WTC11 (cell line): ENCODE measurements at places on chromosomes 1 and 21. TPM values are rescaled to one million over a fixed set of nuclear protein-coding genes. Genes with fewer than 3 reads are reported as not detected.

DNA sequence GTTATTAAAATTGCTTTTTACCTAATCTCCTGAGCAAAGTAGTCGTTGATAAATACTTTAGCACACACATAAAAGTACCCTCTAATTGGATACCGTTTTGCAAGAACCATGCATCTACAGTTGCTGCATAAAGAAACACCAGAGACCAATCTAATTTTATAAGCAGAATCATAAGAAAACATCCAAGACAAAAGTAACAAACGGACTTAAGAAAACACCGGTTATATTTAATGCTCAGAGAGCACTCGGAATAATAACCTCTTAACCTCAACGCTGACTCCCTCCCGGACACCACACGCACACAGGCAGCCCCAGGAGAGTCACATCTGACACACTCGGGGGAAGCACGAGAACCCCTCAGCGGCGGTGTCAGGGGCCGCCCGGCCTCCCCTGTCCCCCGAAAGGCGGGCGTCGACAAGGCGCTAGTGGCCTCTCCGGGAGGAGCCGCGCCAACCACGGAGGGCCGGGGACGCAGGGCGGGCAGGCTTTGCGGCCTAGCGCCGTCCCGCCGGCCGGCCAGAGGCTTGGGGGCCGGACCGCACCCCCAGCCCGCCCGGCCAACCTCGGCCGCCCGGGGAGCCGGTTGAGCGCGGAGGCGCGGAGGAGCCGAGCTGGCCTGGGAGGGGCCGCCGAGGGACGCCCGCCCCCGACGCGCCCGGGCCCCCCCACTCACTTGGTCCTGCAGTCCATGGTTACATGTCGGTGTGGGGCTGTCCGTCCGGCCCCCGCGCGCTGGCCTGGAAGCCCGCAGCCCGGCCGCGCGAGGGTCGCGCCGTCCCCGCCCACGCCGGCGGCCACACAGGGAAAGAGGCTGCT is 606 bp downstream of the DENND1B start:
- no peaks in the 10 kb centered on the region for H3K36me3 ChIP-seq
- H3K27ac ChIP-seq: no peak overlapping the region
- peak; percentile 50 for DNase-seq

- DNase-seq: no peak
- H3K4me3 ChIP-seq: no peak overlapping the region
- no peak overlapping the region for H3K27ac ChIP-seq
- H3K27me3 ChIP-seq: peaks cover 12% of the 10 kb centered on the region
- H3K4me1 ChIP-seq: peaks cover 36% of the 10 kb centered on the region
Measured at GRCh38 chr1:24294228-24294672, 24.9 kb upstream of the GRHL3 start.

DNA sequence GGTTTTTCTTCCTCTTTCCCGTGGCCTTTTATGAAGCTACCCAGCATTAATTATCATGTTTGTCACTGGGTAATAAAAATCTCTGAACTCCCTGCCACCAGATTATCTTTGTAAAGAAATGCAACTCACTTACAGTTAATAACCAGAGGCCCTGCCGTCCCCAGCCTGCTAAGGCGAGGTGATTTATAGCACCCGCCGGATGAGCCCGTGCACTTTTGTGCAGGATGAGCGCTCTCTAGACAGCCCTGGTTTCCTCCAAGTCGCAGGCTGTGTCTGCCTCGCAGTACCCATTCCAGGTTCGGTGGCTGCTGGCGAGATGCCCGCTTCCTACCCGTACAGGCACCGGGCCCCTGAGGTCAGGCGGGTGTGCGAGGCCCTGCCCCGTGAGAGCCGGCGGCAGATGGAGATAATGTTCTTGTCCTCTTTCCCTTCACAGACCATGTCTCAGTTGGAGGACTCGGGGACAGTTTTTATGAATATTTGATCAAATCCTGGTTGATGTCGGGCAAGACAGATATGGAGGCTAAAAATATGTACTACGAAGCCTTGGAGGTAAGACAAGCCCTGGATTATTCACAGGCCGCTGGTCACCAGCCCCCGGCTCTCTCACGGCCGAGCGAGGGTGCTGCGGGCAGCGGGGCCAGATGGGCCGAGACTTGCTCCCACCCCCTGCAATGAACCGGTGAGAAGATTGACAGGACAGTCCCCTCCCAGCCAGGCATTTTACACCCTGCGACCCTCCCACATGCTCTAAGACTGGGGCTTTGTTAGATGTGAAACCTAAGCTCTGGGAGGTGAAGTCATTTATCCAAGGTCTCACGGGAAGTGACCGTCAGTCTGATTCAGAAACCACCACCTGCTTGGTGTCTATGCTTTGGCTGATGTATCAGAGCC is 28.5 kb upstream of the SELENON start:
- H3K4me1 ChIP-seq: peaks cover 49% of the 10 kb centered on the region
- peak overlapping the region; percentile 66; the same call in 1 of the 2 replicates for H3K27ac ChIP-seq
- no peak overlapping the region for H3K4me3 ChIP-seq

DNA sequence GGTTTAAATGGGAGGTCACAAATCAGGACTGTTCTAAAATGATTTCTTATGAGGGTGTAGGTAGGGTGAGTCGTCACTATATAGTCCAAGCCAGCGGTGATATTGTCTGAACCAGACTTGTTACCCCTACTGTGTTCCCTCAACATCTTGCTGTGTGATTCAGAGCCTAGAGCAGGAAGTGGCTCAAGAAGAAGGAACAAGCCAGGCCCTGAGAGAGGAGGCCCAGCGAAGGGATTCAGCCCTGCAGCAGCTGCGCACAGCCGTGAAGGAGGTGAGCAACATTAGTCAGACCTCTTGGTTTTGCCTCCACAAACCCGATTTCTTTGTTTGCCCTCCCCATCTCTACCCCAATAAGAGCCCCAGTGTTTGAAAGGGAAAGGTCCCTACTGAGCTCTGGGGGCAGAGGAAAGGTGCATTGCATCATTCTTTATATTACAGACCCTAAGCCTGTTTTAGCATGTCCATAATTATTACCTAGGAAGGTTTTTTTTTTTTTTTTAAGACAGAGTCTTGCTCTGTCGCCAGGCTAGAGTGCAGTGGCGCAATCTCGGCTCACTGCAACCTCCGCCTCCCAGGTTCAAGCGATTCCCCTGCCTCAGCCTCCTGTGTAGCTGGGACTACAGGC is 5.0 kb upstream of the SH3BGRL3 start:
- H3K36me3 ChIP-seq: peaks cover 76% of the 10 kb centered on the region
- peaks cover 18% of the 10 kb centered on the region for H3K4me1 ChIP-seq
- no peaks in the 10 kb centered on the region for H3K27me3 ChIP-seq
- H3K27ac ChIP-seq: peak overlapping the region; percentile 25
- no peak for DNase-seq
- no peak overlapping the region for H3K4me3 ChIP-seq

DNA sequence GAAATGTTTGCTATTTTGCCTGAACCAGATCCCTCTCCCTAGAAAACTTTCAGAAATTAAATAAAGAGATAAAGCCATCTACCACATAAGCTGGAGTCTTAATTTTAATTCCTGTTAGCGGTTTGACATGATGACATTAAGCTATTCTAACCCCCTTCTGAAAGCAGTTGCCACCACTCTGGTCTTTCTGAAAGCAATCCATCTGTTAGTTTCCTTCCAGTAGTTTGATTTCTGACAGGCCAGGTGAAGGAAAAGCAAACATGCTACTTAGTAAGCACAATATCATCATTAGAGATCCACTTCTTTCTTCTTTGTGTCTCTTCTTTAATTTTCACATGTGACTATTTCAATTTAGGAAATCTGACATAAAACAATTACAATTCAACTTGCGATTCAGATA is 39.9 kb downstream of the RGL1 start:
- H3K36me3 ChIP-seq: no peaks in the 10 kb centered on the region
- no peaks in the 10 kb centered on the region for H3K27me3 ChIP-seq
- no peak for DNase-seq
- H3K4me1 ChIP-seq: no peaks in the 10 kb centered on the region
- no peak overlapping the region for H3K27ac ChIP-seq

DNA sequence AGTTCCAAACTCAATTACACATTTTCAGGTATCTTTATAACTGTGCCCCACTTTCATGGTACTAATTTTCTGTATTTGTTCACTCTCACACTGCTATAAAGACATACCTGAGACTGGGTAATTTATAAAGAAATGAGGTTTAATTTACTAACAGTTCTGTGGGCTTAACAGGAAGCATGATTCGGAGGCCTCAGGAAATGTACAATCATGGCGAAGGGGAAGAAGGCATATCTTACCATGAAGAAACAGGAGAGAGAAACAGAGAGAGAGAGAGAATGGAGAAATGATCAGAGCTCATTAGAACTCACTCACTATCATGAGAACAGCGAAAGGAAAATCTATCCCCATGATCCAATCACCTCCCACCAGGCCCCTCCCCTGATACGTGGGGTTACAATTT is 874.1 kb upstream of the B3GALT2 start:
- H3K4me3 ChIP-seq: no peak overlapping the region
- no peaks in the 10 kb centered on the region for H3K4me1 ChIP-seq
- DNase-seq: no peak
- no peaks in the 10 kb centered on the region for H3K27me3 ChIP-seq
- H3K36me3 ChIP-seq: peaks cover 2% of the 10 kb centered on the region
- no peak overlapping the region for H3K27ac ChIP-seq

GRCh38 chr21:37862536-37862935 is 53.7 kb downstream of the KCNJ6 start:
- H3K27me3 ChIP-seq: no peaks in the 10 kb centered on the region
- H3K36me3 ChIP-seq: no peaks in the 10 kb centered on the region
- no peak overlapping the region for H3K27ac ChIP-seq
- DNase-seq: no peak
- no peak overlapping the region for H3K4me3 ChIP-seq
- no peaks in the 10 kb centered on the region for H3K4me1 ChIP-seq

The OR10J1 gene
- total RNA-seq: not detected in 3 replicates

The FAM151A gene
- 0.11 TPM in 1 of 3 replicates, not detected in the others for total RNA-seq

The NDUFS5 gene
- 402 to 430 TPM (median 414 TPM) in 3 replicates for total RNA-seq

The KMO gene
- not detected in 3 replicates for total RNA-seq
